ENCODE measurements at places on chromosomes 1 and 21.

- DNase-seq = no peak
Observed at GRCh38 chr1:43344267-43344850, 6.7 kb downstream of the MPL start.

DNA sequence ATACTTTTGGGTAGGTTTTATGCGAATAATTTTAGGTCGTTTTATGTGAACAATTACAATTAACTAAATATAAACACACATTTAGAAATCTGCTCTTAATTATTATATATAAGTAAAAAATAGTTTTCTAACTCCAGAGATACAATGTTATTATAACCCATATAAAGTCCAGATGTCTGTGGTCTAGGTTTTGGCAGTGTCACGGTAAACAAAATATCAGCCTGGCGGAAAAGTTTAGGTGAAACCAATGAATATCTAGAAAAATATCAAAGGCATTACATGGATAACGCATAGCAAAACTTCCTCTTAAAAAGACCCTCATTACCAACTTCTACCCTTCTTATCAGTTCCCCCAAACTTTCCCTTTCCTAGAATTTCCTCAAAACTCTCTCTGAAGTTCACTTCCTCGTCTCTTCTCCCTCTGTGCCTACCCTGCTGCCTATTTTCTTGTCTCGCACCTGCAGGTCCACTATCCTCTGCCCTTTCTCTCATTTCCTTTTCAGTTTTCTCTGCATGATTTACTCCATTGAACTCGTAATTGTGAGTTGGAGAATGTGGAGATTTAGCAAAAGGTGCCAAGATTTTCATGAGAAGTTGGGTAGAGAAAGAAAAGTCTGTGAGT lies 21.8 kb downstream of the VTCN1 start:
- DNase-seq = no peak

- DNase-seq = no peak
Observed at GRCh38 chr1:110542725-110543124, 23.8 kb upstream of the KCNA10 start.

DNA sequence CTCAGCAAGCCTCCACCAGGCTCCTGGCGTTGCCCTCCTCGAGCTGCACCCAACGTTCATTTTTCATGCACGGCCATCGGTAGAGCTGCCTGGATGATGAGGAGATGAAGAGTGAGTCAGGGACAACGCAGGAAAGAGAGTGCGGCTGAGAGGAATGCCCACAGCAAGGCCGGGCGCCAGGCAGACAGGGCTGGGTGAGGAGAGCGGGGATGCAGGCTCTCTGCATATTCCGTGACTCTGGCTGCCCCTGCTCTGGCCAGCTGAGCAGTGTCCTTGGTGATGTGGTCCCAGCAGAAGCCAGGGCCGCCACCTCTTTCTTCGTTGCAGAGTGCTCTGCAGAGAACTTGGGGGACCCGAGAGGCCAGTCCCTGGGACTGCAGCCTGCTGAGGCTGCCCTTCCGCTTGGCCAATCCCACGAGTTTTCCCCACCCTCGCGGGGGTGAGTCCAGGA lies 10.8 kb downstream of the UMODL1 start:
- DNase-seq = no peak

DNA sequence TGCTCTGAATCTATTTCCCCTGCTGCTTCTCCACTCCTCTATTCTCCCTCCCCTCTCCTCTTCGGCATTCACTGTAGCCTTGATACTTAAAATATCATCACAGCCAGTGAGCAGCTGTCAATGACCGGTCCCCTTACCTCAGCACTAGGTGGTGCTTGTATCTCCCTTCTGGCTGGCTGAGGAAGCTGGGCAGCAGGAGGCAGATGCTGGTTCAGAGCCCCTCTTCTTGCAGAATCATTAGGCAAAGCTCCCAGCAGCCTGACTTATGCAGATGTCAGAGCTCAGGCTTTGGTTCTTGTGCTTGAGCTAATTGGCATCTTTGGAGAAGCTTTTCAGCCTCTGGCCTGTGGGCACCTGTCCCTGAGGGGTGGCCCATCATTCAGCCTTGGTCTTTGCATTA lies 31.9 kb upstream of the KCNA2 start:
- no peak for DNase-seq
